ENCODE measurements at places on chromosomes 5 and 9.

DNA sequence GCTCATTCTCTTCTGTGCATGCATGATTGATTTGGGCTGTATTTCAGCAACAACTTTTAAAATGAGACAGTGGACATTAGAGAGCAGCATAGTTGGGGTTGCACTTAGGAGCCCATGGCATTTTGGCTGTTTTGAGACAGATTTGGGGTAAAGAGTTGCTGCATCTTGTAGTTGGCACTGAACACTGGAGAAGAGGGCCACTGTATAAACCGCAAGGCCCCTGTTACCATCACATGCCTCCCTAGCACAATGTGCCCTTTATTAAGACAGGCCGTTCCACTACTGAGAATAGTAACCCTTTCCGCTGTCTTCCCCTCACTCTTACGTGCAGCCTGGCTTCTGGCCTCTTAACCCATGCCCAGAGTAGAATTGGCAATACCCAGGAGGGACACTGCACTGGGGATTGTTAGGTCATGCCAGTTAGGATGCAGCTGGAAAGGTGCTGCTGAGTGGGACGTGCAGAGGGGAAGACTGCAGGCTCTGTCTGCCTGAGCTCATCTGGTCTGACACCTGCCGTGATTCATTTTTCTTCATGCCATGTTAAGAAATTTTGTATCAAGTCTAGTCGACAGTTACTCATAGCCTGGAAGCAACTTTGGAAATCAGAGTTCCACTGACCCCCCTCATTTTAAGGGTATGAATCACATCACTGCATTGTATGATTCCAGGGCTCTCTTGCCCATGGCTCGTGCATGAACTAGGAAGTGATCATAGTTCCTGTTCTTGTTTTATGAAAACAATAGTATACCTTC lies 146.9 kb upstream of the DMRT1 start:
- DNase-seq: no peak

DNA sequence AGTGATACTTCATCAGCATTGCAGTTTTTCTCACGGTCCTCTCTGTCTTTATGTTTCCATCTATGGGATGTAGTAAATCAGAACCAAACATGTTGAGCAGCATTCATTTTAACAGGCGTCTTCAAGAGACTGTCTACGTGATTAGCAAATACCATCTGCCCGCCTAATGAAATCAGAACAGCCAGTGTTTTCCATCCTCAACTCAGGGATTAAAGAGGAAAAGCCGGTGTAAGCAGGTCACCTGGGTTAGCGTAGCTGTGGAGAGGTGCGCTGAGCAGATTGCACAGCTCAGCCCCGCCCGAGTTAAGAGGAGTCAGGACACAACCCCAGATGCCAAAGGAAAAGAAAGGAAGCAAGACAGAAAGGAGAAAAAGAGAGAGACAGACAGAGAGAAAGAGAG lies 54.3 kb upstream of the ANKRD33B start:
- DNase-seq: no peak

- DNase-seq: no peak
Observed at GRCh38 chr5:139862803-139863202, 67.2 kb downstream of the PSD2 start.

DNA sequence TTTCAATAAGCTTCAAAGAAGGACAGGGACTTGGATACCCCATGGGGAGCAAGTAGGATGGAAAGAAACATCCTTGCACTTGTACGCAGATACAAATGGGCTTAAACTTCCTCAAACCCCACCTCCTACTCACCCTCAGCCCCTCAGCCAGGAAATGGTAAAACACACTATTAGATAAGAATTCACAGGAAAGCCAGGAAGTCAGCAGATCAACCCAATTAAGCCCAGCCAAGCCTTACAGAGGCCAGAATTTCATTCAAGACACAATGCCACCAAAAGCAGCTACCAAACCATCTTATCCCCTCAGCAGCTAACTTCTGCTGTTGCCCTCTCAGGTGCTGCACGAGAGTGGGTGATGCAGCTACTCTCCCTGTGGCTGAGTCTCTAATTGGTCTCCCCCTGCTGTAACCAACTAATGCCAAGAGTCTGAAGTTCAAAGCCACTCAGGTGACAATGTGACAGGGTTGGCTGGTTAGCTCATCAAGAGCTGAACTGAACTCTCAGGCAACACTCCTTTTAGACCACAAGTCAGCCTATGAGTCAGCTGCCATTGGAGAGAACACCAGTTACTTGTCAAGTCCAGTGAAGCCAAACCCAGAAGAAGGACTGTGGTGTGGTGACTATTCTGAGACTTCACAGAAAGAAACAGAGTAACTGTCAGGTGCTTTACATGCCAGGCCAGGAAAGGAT lies 201.9 kb downstream of the ZNF608 start:
- no peak for DNase-seq

DNA sequence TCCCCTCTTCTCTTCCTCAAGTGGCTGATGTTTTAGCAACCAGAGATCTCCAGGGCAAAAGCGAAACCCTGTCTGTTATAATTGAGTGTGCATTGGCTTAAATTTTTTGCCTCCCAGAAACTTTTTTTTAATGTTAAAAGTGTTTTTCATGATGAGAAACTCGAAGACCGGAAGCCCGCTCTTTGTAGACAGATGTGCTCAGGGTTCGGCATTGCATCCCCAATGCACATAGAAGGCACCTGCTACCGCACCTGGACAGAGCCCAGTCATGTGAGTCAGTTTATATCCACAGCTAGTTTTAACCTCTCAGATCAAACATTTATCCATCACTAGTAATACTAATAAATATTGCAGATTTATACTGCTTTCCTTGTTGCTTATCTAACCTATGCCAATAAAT lies 19.5 kb upstream of the NADK2 start:
- no peak for DNase-seq

DNA sequence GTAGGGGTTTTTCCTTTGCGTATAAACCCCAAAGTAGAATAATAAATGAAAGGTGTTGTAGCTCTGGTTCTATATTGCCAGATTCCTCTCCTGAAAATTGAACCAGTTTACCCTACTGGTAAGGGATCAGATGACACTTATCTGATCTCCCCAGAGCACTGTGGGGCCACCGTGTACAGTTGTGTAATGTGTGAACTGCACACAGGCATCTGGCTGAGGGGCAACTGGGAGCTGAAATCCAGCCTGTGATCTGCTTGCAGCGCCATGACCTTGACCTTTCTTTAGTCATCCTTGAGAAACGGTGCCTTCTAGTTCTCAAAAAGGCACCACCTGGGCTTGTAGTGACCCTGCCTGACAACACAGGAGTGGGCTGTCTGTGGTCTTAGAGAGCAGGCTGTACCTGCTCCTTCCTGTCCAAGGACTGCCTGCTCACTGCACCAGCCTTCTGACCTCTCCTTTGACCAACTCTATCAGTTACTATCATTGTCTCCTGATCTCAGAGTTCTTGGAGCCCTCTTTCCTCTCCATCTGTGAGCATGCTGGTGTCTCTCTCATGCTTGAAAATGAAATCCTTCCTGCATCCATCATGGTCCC lies 40.2 kb downstream of the PDE6A start:
- no peak for DNase-seq

DNA sequence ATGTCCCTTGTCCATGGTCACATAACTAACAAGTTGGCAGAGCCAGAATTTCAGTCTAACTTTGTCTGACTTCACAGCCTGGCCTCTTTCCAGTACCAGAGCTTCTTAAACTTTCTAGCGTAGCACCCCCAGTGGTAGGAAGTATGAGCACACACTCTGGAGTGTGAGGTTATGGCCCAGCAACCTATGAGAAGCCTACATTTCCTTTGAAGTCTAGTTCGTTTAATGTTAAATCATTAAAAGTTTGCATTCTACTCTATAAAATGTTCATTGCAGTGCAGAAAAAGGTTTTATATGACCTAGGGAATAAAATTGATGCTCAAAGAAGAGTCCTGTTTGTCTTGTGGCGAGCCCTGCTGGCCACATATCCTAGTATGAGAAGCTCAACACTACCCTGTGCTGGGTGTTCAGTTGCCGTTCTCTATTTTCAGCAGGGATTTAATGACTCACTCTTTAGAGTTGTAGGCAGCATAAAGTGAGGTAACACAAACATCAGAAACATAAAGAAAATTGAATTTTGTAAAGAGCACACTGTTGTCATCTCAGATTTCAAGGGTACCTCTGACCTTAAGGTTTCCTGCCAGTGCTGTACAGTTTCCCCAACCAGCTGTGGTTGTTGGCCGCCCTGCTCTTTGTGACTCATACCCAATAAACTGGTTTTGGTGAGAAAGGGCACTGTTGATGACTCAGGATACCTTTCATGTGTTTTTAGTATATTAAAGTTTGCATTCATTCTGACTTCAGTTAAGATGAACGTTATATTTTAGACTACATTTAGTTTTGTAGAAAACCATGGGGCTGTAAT lies 14.3 kb downstream of the MCCC2 start:
- peak; percentile 5 for DNase-seq

DNA sequence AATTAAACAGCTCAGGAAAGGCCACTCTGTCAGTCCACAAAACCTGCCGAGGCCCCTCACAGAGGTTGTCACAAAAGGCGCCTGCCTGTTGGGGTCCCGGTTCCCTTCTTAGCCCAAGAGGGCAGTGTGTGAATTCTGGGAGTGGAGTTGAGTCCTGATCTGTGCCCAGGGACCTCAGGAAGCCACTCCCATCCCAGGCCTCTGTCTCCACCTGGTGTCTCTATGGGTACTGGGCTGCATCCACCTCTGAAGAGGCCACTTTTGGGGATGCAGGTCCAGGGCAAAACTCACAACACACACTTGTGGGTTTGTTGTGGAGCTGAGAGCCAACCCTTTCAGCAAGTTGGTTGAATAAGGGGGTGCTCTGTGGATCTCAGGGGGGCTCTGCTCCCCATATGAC lies 74.3 kb upstream of the STXBP1 start:
- DNase-seq: no peak

- DNase-seq: no peak
Observed at GRCh38 chr5:7246287-7246686, 149.7 kb upstream of the ADCY2 start.

GRCh38 chr9:3401221-3401954 lies 124.4 kb downstream of the RFX3 start:
- DNase-seq: no peak

- no peak for DNase-seq
Observed at GRCh38 chr5:160852049-160852448, at the start of gene ATP10B. TSS of gene ATP10B (minus strand) at chr5:160852211. CDS start at chr5:160688074, 164,137 bp downstream.

DNA sequence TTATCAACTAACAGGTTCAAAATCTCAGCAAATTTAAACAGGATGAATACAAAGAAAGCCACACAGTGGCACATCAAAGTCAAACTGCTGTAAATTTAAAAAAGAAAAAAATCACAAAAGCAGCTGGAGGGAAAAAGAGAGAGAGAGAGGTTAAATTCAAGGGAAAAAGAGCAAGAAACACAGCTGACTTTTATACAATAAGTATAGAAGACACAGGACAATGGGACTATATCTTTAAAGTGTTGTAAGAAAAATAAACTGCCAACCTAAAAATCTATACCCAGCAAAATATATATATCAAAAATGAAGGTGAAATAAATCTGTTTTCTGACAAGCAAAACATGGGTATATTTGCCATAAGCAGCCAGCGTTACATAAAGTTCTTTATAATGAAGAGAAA lies 261.5 kb downstream of the TLE1 start:
- no peak for DNase-seq

DNA sequence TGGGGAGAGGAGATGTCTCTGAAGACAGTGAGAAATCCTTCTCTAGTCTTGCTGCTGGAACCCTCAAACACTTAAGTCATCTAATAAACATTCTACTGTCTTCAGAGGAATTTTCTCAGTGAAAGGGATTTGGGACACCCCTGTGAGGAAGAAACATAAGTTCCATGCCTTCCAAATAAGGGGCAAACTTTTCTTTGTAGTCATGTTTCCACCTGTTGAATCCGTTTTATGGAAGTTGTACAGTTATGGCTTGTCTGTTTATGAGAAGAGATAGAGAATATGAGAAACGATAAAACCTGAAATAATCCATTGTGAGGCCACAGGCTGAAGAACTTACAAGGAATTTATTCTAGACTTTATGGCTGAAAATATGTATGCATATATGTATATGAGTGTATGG lies 49.6 kb downstream of the DOCK8 start:
- no peak for DNase-seq

All from stimulated activated naive CD4-positive, alpha-beta T cell (primary cell).